ENCODE measurements at places on chromosomes 1 and 21.

- DNase-seq: no peak
These were observed 247.6 kb downstream of the KCNJ6 start for GRCh38 chr21:37668462-37669239.

- DNase-seq: no peak
These were observed 6.5 kb downstream of the RNF207 start for GRCh38 chr1:6212193-6212959.

GRCh38 chr1:62318756-62319544 is at the start of gene KANK4:
TSS of gene KANK4 (minus strand) at chr1:62319434. CDS start at chr1:62281564, 37,870 bp downstream.
- DNase-seq: peak; percentile 47

DNA sequence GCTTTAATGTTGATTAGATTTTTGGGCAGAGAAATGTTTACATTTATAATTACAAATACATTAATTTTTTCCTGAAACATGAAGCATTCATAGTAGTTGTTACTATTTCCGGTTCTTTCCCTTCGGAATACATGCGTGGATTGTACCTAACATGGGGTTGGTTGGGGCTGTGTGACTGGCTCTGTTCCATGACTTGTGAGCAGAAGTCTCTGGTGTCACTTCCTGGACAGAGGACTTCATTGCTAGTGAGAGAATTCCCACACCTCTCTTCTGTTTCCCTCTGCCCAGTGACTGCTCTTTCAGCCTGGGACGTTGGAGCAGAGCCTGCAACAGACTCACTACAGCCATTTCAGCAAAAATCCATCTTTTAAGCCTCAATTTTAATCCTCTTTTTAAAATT is 231.4 kb downstream of the GRIK1 start:
- DNase-seq: no peak

DNA sequence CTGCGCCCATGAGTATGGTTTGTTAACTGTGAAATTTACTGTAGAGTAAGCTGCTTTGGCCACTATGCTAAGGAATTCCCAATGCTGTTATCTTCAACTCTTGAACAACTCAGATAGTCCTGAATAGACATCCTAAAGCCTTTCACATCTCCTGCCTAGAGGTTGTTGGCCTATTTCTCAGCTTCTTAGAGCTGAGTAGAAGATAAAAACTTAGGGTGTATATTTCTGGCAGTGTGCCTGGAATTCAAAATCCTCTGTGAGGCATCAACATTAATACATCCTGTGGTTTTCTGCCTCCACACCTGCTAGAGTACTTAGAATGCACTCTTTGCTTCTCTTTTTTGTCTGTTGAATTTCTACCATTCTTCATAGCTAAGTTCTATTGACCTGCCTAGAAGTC is 45.8 kb upstream of the RC3H1 start:
- DNase-seq: no peak

DNA sequence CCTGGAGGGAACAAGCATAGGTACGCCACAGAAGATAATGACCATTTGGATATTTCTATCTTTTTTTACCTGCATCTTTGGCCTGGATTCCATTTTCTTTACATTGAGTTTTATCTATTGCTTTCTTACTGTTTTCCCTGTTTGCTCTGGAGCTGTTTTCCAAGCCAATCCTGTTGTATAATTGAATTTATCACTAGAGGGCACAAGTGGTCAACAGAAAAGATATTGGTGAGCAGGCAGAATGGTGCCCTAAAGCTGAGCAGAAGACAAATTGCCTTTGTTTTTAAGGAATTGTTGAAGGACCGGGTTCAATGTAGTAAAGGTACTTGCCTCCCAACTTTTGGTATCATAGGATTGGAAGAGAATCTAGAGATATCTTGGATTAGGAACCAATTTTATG is 152.8 kb downstream of the PPP1R12B start:
- DNase-seq: no peak

GRCh38 chr1:160883581-160884513 is 1.1 kb downstream of the ITLN1 start:
- DNase-seq: no peak

DNA sequence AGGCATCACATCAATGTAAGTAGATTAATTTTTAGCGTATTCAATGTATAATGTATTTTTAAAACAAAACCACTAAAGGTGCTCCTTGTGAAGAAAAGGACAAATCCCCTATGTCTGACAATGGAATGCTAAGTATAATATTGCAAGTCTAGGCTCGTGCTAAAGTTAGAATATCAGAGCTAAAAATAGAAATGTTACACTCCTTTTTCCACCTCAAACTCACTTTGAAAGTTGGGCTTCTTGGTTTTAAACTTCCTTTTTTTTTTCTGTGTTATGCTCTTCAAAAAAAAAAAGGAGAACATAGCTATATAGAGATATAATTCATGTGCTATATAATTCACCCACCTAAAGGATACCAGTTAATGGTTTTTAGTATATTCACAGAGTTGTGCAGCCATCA is 3.6 kb upstream of the SERBP1 start:
- no peak for DNase-seq

GRCh38 chr1:110680036-110680735 is 5.4 kb upstream of the KCNA3 start:
- DNase-seq: no peak

DNA sequence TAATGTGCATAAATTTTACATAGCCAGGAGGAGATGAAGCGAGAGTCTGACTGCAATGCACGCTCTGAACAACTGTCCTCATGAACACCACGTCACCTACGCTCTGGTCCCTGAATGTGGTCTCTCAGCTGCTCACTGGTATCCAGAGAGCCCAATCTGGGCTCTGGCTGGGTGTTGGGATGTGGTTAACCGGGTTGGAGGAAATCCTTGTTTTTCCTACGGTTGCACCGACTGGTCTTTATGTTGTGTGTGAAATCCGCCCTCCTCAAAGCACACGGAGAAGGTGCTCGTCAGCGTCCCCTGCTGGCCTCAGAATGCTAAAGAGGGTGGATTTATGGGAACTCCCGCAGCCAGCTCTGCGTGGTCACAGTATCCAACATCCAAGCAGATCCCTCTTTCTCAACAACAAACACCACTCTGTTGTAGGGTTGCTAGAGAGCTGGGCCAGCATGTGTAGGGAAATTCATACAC is 51.8 kb upstream of the FAM89A start:
- DNase-seq: no peak

DNA sequence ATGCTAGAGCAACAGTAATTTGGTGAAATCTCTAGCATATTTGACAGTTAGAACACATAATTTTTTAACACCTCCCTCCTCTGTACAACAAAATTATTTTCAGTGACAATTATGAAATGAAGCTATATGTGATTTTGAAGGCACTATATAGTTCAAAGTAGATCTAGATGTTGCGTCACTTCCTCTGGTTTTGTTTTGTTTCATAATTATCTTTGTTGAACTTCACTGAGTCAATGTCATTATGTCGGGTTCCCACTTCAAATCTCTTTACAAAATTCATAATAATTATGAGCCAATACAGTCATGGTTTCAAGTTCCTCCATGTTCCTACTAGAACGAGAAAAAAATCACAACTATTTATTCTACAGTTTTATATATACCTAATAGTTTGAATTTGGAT is 254.8 kb upstream of the PLXNA2 start:
- no peak for DNase-seq

DNA sequence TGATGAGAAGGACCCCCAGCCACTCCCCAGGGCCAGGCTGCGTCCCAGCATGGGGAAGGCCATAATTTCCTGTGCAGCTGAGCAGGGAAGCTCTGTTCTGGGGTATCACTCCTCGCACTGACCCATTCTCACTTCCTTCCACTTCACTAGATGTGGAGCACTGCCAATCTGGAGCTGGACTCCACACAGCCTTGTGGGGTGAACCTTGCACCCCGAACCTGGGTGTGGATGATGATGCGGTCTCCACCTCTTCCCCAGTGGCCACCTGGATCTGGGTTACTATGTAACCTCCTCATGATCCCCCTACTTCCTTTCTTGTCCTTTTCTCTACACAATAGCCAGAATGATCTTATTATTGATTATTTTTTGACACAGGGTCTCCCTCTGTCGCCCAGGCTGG is 36.7 kb downstream of the CTNNBIP1 start:
- no peak for DNase-seq

GRCh38 chr1:92921031-92922023 is 39.9 kb downstream of the DIPK1A start:
- DNase-seq: no peak

- peak; percentile 57 for DNase-seq
These were observed 95.6 kb downstream of the CD58 start for GRCh38 chr1:116474921-116475849.

DNA sequence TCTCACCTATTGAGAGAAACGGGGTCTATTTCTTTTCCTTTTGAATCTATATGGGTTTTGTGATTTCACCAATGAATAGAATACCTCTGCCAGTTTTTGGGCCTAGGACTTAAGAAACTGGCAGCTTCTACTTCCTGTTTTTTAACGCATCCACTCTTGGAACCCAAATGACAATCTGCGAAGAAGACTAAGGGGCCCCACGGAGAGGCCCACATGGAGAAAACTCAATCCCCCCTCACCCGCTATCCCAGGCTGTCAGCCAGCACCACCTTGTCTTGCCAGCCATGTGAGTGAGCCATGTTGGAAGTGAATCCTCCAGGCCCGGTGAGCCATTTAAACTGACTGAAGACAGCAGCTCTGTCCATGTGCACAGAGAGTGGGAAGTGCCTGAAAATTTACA is 3.6 kb upstream of the HENMT1 start:
- no peak for DNase-seq

- no peak for DNase-seq
These were observed 68.4 kb downstream of the LPGAT1 start for GRCh38 chr1:211762206-211762605.

DNA sequence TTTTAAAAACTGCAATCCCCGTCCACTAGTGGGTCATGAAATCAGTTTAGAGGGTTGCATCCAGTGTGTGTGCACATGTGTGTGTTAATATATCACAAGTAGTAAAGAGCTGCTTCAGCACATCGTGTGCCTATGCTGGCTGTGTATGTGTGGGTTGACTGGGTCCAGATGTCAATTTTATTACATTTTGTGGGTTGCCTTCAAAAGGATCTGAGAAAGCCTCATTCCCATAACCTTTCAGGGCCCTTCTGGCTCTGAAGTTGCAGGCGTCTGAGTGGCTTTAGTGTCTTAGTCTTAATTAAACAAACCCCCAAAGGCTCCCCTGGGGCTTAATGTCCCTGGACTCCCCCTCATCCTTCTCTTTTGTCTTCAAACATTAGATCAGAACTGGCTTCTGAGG is 19.8 kb downstream of the PLA2G2D start:
- peak; percentile 2 for DNase-seq

- no peak for DNase-seq
These were observed 8.5 kb downstream of the INKA2 start for GRCh38 chr1:111730706-111731105.

DNA sequence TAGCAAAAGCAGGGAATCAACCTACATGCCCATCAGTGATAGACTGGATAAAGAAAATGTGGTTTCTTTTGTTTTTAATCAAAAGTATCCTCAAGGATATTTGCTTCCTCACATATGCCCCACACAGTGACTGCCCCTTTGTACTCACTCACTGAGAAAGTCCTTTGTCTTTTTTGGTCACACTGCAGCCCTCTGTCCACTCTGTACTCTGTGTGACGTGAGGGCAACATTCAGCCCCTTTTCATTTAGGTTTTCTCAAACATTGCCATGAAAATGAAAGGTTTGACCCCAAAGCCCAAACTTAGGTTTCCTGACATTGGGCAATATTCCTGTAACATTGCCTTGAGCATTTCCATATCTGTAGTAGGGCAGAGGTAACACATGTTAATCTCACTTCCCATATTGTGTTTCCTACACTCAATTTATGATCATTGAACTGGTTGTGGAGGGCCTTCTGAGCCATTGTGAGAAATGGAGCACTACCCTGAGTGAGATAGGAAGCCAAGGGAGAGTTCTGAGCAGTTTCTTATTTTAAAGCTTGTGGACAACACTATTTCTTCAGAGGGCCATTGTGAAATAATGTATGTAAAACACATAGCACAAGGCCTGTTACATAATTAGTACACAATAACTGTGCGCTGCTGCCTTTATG is 501.9 kb upstream of the C1orf87 start:
- DNase-seq: no peak

GRCh38 chr1:205111354-205111753 is 10.4 kb downstream of the RBBP5 start:
- DNase-seq: no peak

DNA sequence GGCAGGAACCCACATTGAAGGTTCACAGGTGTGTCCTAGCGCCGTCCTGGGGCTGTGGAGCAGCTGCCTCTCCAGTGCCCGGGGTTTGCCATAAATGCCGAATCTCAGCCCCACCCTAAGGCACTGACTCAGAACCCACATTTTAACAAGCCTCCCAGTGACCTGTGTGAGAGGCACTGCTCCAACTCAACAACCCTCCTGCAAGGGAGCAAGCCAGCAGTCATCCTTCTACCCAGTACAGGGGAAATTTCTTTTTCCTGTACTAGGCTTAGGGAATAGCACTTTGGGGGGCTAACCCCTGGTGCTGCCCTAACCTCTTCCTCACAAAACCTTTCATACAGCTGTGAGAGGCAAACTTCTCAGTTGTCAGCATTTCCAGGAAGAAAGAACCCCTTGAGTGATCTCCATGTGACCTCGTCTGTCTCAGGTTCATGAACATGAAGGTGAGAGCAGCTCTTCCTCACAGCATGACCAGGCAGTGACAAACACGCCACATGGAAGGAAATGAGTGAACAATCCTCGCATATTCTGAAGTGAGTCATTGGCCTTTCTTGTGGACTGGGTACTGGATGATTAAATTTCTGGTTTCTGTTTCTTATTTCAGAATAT is 11.4 kb upstream of the BCAR3 start:
- DNase-seq: peak; percentile 9

DNA sequence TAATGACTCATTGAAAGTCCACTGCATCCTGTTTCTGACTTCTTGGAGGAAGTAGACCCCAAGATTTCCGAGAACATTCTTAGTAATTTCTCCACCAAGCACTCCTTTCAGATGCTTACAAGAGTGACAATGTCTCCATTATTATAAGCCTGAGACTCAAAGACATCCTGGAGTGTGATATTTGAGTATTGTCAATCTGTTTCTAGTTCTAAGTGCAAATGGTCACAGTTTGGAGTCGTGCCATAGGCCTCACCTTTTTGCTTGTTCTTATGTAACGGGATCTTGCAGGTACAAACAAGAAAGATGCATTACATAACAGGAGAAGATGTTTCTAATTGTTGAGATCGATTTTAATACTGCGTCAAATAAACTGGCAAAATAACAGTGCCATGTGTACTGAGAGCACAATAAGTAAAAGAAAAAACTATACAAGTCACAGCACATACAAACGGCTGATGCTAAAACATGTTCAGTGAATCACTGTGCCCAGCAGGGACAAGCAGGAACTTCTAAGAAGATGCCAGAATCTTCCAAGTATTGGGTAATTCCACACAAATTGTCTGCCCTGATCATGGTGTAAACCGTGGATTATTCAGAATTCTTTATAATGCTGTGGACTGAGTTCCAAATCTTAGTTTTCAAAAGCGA is 54.1 kb downstream of the CD2 start:
- DNase-seq: no peak
